NCI-H2171 (cell line): ENCODE measurements at places on chromosomes 11 and 22.

DNA sequence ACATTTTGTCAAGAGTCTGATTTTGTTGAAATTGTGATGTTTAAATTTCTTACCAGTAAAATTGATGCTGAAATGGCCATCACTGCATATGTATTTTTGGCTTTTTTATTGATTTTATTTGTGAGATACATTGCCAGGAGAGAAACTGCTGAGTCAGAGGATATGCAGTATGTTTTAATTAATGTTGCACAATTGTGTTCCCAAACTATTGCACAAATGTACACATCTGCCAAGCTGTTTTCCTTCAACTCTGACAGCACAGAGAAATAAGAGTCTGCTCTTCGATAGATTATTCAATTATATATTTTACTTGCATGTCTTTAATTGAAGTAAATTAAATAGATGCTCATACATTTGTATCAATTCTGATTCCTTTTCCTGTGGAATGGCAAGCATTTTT lies 640.2 kb upstream of the LUZP2 start:
- no peak for DNase-seq

- peak; percentile 45 for DNase-seq
Observed at GRCh38 chr11:32310214-32310601, 125.1 kb downstream of the WT1 start.

- DNase-seq: peak; percentile 50
Observed at GRCh38 chr22:50001388-50002231, 11.0 kb downstream of the IL17REL start.

GRCh38 chr22:45516923-45517675 lies 14.4 kb downstream of the FBLN1 start:
- DNase-seq: no peak
